Activated CD4-positive, alpha-beta T cell treated with anti-CD3 and anti-CD28 coated beads, Interleukin-2, amount 10 ng/mL, durations not matched to agents 7 days and 5 days (primary cell): ENCODE measurements at places on chromosomes 1 and 21. TPM values are rescaled to one million over a fixed set of nuclear protein-coding genes. Genes with fewer than 3 reads are reported as not detected.

DNA sequence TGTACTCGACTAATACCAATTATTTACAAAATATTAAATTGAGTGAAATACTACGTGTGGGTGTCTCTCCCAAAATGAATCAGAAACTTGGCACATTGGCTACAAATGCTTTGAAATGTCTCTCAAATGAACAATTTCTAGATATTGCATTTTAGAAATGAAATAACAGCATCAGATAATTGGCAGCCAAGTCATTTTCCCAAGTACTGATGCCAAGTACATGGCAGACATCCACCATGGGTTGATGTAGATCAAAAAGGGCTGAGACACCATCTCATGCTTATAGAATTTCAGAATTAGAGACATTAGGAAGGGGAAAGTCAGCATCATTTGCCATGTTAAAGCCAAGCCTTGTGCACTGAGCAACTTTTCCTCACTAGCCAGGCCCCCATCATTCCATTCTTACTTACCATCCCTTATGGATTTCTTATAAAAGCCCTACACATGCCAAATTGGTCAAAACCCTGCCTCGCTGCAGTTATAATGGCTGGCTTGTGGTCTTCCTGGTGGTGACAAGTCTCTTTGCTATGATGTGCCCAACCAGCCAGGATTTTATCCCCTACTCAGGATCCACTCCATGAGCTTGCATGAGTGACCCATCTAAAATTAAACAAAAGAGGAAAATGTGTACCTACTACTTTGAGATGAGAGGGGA, 73.1 kb downstream of the GREM2 start:
- H3K27ac ChIP-seq: no peak overlapping the region
- H3K36me3 ChIP-seq: no peaks in the 10 kb centered on the region
- H3K4me3 ChIP-seq: no peak overlapping the region

GRCh38 chr1:240350910-240351331, 259.2 kb downstream of the FMN2 start:
- H3K27me3 ChIP-seq: no peaks in the 10 kb centered on the region
- no peak overlapping the region for H3K27ac ChIP-seq
- no peaks in the 10 kb centered on the region for H3K4me1 ChIP-seq
- H3K36me3 ChIP-seq: no peaks in the 10 kb centered on the region

DNA sequence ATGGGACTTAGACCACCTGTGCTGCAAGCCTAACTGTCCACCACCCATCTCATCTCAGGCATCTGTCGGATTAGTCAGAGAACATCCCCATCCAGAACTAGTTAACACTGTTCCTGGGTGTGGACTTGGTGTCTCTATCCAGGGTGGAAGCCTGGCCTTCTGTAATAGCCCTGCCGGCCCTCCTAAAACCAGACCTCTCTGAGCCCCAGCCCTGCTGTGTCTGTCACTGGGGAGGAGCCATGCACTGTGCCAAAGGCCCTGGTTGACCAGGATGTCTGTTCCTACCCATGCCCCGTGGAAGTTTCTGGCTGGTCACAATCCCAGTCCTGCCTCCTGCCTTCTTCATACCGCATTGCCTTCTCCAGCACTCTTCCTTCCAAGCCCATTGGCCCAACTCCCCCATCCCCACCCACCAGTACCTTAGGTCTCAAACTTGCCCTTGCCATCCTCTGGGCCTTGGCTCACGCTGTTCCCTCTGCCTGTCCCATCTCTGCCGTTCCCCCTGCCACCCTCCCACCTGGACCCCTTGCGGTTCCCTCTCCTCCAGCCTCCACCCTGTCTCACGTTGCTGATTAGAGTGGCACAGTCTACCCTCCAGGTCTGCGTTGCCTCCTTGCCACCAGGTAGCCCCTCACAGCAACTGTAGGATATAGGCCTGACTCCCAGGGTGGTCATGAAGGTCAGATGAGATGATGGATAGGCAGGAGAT, 105.6 kb downstream of the EPHB2 start:
- H3K27me3 ChIP-seq: no peaks in the 10 kb centered on the region
- no peak overlapping the region for H3K4me3 ChIP-seq
- no peaks in the 10 kb centered on the region for H3K36me3 ChIP-seq

GRCh38 chr21:45128613-45129188, 54.3 kb downstream of the ADARB1 start:
- peak; percentile 85 for DNase-seq
- H3K4me3 ChIP-seq: no peak overlapping the region
- H3K36me3 ChIP-seq: peaks cover 1% of the 10 kb centered on the region
- no peak overlapping the region for H3K27ac ChIP-seq

The DIO1 gene
- not detected for total RNA-seq

The VSIG8 gene
- total RNA-seq: not detected
